ENCODE measurements at places on chromosomes 1 and 21.

- DNase-seq: no peak
Measured at GRCh38 chr21:19326531-19327319, 923.1 kb upstream of the TMPRSS15 start.

GRCh38 chr1:50976111-50976889, 6.3 kb downstream of the CDKN2C start:
- peak; percentile 60 for DNase-seq

GRCh38 chr1:64482720-64483119, 12.8 kb downstream of the CACHD1 start:
- DNase-seq: no peak

- DNase-seq: no peak
Measured at GRCh38 chr1:202848191-202848542, 37.4 kb downstream of the PCAT6 start.

GRCh38 chr1:237527761-237528160, 363.0 kb downstream of the ZP4 start:
- DNase-seq: no peak

GRCh38 chr1:30762930-30763650, 5.5 kb upstream of the LAPTM5 start:
- no peak for DNase-seq

DNA sequence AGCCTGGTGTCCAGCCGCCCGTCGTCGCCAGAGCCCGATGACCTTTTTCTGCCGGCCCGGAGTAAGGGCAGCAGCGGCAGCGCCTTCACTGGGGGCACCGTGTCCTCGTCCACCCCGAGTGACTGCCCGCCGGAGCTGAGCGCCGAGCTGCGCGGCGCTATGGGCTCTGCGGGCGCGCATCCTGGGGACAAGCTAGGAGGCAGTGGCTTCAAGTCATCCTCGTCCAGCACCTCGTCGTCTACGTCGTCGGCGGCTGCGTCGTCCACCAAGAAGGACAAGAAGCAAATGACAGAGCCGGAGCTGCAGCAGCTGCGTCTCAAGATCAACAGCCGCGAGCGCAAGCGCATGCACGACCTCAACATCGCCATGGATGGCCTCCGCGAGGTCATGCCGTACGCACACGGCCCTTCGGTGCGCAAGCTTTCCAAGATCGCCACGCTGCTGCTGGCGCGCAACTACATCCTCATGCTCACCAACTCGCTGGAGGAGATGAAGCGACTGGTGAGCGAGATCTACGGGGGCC, 1.2 kb downstream of the OLIG2 start:
- DNase-seq: peak; percentile 21

DNA sequence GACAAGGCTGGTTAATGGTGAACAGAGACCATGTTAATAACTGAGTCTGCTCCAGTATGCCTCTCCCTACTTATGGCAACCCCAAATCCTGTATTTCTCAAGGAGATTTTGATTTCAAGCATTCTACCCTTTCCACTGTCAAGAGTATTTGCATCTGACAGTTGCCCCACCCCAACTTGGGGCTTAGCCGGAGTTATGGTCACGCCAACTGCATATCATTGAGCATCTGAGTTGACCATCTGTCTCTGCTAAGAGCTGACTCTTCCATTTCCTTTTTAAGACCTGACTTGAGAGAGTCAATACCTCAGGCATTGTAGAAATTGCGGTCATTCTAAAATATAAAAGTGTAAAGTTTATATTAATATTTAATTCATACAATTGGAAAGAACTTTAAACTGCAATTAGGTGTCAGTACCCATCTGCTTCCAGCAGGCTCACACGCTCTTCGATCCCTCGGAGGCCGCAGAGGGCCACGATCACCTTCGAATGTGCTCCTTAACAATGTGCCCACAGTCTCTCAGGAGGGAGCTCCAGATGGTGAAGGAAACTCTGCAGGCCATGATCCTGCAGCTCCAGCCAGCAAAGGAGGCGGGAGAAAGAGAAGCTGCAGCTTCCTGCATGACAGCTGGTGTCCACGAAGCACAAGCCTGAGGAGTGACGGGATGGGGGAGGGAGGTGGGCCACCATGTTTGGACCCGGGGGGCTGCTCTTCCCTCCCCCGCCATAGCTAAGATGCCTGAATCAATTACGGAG, 409.8 kb downstream of the DISC1 start:
- no peak for DNase-seq

DNA sequence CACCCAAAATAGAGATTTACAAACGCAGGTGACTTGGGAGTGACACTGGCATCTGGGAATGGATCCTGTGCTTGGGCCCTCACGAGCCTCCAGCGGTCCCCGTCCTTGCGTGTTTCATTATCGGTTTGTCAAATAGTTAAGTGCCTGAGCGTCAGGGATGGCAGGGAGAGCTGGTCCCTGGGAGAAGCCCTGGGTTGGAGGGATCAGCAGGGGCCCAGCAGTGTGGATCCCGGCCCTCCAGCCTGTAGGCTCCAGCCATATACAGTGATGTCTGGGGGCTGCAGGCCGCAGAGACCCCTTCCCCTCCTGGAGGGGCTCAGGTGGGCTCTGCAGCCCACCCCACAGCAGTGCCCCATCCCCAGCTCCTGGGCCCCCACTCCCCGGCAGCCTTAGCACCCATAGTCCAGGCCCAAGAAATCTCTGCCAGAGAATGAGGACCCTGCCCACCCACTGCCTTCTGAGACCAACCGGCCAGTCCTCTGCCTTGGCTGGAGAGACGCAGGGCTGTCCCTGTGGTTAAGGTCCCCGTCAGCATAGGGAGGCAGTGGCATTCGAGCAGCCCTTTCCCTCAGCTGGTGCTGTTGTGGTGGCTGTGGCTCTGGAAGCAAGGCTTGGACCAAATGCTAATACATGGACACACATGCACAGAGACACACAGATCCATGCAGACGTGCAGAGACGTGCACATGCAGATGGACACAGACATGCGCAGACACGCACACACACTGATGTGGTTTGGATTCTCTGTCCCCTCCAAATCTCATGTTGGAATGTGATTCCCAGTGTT, 2.4 kb upstream of the SLC19A1 start:
- no peak for DNase-seq

DNA sequence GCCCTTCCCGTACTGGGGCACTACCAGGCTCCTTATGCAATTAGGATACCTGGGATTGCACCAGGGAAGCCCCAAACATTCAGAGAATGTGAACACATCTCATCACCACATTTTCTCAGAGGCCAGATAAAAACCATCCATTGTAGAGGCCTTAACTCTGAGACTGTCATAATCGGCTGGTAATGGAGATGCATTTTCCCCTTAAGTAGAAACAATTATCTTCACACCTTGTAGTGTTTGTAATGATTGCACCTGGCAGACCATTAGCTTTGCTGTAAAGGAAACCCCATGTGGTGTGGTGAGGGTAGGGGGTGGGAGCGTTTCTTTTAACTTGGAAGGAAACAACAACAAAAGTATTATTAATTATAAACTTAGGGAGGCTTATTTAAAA, 90.0 kb upstream of the TLR5 start:
- DNase-seq: no peak

GRCh38 chr1:108893141-108893530, 16.4 kb downstream of the GPSM2 start:
- DNase-seq: no peak

- DNase-seq: no peak
Measured at GRCh38 chr1:118151312-118151937, 33.6 kb downstream of the SPAG17 start.

DNA sequence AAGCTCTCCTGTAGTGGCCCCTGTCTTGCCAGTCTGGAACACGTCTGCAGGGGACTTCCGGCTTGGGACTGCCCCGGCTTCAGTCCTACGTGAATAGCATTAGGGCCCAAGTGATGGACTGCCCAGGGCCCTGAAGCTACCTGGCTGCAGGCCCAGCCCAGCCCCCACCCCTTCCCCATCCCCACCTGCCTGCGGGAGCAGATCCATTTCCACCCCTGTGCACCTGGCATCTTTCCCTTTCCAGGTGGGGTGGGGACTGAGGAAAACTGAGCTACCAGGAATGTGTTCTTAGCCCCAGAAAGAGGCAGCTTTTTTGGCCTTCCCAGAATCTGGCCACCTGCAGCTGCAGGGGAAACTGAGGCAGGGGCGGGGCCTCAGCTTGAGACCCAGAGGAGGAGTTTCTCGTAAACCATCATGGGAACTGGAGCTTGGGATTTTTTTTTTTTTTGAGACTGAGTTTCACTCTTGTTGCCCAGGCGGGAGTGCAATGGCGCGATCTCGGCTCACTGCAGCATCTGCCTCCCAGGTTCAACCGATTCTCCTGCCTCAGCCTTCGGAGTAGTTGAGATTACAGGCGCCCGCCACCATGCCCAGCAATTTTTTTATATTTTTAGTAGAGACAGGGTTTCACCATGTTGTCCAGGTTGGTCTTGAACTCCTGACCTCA, 3.2 kb downstream of the EDN2 start:
- peak; percentile 80 for DNase-seq

DNA sequence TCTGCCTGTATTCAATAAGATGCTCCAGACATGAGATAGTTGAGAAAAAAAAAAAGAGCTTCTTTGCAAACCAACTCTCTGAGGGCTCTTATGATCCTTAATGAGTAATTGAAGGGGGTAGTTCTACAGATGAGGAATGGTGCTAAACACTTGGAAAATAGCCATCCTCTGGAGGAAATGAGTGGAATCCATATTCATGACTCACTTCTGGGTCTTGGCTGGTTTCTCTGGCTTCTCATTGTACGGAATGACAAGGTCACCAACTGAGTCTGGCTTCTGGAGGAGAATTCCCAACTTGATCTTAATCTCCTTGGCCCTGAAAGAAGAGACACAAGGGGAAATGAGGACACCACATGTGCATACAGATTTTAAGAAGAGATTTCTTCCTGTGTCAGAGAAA, 34.7 kb downstream of the RGS5 start:
- no peak for DNase-seq

DNA sequence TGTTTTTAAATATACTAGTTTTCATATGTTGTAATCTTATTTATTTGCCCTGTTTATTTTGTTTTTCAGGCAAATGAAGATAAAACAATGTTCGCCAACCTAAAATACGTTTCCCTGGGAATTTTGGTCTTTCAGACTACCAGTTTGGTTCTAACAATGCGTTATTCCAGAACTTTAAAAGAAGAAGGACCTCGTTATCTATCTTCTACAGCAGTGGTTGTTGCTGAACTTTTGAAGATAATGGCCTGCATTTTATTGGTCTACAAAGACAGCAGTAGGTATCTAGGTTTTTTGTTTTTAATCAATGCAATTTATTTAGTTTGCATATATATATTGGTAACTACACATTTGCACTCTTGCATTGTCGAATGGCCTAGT, 23.7 kb downstream of the SLC35A3 start:
- no peak for DNase-seq
